Bronchial epithelial cell (primary cell): ENCODE measurements at places on chromosomes 11 and 22. TPM values are rescaled to one million over a fixed set of nuclear protein-coding genes. Genes with fewer than 3 reads are reported as not detected.

Gene TMEM225
- not detected in 2 replicates for total RNA-seq

DNA sequence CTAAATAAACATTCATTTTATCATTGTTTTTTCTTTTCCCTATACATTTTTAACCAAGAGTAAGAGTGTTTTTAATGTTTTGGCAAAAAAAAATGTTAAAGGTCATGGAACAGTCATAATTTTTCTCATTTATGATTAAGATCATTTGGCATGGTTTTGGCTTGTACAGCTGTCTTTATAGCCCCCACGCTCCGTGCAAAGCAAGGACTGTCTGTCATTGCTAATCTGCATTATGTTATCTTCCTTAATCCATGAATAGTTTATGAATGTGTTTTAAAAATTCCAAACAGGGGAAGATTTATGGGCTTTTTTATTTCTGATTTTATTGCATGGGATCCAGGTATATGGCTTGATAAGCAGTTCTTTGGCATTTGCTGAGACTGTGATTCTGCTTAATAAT lies 28.1 kb downstream of the PGM2L1 start:
- no peak for DNase-seq

DNA sequence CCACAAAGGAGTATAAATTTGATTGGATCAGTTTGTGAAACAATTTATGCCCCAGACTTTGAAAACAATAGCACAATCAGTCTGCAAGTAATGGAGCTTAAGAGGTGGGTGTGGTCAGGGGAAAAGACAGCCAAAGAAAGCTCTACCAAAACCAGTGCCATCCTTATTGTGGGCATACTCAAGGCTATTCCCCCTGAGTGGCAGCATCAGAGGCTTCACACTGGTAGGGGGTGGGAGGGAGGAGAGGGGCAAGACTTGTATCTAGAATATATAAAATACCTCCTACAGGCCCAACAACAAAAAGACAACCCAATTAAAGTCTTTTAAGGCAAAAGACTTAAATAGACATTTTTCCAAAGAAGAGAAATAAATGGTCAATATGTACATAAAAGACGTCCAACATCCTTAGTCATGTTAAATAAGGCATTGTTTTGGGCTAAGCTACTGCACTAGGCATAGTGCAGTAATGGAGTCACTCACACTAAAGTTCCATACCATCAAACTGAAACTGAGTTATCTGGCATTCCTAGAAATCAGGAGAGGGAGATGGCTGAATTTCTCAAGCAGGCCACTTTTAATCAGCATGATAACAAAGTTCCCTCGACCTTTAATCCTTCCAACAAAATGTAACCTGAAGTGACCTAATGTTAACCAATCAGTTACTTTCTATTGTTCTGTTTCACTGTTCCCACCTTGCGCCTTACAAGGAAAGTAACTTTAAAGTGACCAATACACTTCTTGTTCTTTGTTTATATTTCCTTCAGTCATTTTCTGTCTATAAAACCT lies 24.8 kb downstream of the NARS2 start:
- no peak for DNase-seq

DNA sequence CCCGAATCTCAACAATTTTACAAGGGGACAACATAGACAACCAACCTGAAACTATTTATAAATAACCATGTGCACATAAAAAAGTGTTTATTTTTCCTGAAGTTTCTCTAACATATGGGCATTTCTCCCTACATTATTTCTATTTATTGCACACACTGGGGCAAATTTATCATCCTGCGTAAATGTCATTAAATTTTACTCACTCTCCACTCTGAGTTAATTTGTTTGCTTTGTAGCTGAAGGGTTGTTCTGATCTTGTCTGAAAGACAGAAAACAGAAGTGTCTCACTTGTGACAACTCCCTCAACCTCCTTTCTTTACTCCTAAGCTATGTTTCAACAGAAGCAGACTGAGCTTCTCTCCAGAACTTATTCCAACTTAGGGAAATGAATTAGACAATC lies 194.2 kb downstream of the HIPK3 start:
- DNase-seq, result no peak

- DNase-seq, result no peak
Measured at GRCh38 chr22:45528046-45528445, 25.4 kb downstream of the FBLN1 start.

Gene B4GALNT4
- 10.8 and 11.4 TPM in 2 replicates for total RNA-seq

Gene MOGAT2
- not detected in 2 replicates for total RNA-seq

GRCh38 chr22:44023404-44024287 lies 456 bp upstream of the PARVB start:
- DNase-seq, result no peak
